ENCODE measurements at places on chromosomes 2 and 18.

- DNase-seq: no peak
These were observed 11.0 kb downstream of the TBR1 start for GRCh38 chr2:161426922-161427663.

GRCh38 chr2:214377286-214377624 is 33.6 kb upstream of the VWC2L start:
- no peak for DNase-seq

- no peak for DNase-seq
These were observed 76.1 kb downstream of the COL3A1 start for GRCh38 chr2:189050165-189050712.

DNA sequence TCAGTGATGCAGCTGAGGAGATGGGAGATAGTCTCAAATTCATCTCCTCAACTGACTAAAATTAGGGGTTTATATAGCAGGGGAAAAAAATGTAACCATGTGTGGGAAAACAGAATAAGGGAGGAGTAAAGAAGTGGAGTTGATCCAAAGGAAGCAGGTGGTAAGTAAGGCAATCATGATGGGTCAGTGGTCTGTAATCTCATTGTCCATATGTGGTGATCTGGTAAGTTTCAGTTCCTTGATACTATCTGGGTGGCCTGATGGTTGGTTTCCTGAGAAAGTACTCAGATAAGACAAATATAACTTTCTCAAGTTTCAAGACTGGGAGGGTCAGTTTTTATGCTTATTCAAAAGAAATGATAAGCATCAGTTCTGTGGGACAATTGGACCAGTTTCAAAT is 312.3 kb upstream of the KCNJ3 start:
- DNase-seq: no peak

DNA sequence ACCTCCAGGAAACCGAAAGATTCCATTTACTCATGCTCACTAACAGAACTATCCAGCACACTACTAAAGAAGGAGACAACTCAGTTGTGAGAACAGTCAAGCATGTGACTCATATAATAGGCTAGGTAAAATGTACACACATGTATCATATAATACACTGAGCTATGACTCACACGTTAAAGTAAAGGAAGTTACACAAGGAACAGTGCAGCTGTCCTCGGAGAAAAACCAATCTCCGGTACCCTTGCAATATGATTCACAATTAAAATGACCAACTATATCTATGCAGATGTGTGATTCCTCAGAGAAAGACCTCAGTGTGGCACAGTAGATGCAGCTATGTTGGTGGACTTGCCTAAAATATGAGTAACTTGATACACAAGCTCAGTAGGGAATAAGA is 76.5 kb downstream of the STRN start:
- DNase-seq: no peak

GRCh38 chr2:196415384-196415783 is 224.1 kb upstream of the CCDC150 start:
- no peak for DNase-seq

GRCh38 chr18:68314403-68314802 is 400.5 kb downstream of the TMX3 start:
- no peak for DNase-seq

GRCh38 chr18:10689236-10690034 is 163.6 kb downstream of the NAPG start:
- no peak for DNase-seq

- no peak for DNase-seq
These were observed 164.1 kb downstream of the CCDC85A start for GRCh38 chr2:56347881-56348280.

DNA sequence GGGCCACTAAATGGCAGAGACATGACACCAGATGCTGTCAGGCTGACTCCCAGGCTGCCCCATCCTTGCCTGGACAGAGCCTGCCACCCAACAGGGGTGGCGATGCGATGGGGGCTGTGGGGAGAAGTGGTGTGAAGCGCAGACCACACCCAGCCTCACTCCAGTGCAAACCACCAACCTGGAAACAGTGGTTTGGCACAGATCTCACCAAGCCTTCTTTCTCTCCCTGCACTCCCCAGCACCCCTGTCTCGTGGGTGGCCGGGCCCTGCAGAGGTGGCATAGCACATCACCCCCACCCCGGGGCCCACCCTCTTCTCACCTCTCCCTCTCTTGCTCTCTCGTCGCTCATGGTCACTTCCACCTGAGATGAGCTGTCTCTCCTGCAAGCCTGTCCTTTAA is 32.6 kb downstream of the CIB4 start:
- DNase-seq: no peak

DNA sequence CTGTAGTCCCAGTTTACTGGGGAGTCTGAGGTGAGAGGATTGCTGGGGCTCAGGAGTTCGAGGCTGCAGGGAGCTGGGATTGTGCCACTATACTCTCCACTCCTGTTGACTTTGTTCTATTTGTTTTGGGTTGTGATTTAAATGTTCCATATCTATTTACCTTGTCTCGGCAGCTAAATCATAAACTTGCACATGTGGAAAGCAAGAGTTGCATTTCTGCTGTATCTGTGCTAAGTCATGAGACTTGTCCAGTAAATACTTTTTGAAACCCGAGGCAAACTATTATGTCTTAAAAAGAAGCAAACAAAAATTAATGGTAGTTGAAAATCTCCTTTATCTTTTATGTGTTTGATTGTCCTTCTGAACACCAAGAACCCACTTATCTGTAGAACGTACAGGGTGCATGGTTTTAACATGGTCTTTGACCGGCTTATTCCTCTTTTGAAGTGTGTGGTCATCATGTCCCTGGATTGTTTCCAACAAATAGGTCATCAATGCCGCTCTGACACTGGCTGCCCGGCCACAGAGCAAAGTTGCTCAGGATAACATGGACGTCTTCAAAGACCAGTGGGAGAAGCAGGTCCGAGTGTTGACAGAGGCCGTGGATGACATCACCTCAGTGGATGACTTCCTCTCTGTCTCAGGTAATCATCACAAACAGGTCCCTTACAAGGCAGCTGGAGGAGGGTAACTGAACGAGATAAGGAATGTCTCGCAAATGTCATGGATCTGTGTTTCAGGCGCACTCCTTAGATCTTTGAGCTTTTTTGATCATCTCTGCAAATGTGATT is 241.1 kb upstream of the LRRTM1 start:
- DNase-seq: no peak

DNA sequence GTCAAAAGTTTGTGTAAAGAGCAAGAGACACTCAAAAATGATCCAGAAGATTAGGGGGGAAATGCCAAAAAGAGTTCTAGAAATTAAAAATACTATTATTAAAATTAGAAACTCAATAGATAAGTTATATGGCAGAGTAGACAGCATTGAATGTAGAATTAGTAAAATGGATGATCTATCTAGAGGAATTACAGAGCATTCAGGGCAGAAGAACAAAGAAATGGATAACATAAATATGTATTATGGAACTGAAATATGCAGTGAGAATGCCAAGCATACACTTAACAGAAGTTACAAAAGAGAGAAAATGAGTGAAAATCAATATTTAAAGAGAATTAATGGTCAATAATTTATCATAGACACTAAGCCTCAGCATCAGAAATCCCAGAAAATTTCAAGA is 33.2 kb upstream of the OR6B3 start:
- DNase-seq: no peak

DNA sequence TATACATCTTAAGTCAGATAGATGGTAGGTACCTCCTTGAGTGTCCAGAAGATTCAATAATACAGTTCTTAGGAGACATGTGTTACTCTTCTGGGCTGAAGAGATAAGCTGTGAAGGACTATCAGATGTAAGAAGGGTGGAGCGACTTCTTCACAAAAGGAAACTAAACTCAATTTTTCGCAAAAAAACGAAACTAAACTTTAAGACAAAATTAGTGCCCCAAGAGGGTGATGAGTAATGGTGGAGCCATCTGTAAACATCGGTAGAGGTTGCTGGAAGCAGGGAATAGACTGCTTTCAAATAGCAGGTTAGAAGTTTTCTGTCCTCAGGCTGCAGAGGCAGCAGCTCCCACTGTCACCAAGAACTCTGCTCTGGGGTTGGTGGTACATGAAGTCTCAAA is 111.6 kb upstream of the TACR1 start:
- no peak for DNase-seq

- DNase-seq: no peak
These were observed 228.5 kb downstream of the ALPK2 start for GRCh38 chr18:58400331-58400870.

- DNase-seq: no peak
These were observed 115.2 kb downstream of the ACVR1 start for GRCh38 chr2:157760949-157761348.

- no peak for DNase-seq
These were observed 24.6 kb upstream of the STK25 start for GRCh38 chr2:241532733-241533601.

DNA sequence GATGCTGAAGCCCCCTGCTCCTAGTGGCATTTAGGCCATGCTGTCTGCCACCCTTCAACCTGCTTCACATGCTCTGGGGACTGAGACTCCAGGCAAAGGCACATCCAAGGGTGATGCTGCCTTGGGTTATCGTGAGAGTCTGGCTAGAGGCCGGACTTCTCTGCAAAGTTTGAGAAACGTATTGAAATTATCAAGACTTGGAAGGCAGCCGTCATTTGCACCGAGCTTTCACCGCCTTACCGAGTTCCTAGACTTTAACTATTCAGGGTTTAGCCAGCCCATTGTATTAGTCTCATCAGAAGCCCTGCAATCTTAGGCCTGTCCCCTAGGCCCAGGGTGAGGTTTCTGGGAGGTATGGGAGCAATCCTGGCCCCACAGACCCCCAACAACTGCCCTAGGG is 34.0 kb downstream of the RDH14 start:
- DNase-seq: no peak

DNA sequence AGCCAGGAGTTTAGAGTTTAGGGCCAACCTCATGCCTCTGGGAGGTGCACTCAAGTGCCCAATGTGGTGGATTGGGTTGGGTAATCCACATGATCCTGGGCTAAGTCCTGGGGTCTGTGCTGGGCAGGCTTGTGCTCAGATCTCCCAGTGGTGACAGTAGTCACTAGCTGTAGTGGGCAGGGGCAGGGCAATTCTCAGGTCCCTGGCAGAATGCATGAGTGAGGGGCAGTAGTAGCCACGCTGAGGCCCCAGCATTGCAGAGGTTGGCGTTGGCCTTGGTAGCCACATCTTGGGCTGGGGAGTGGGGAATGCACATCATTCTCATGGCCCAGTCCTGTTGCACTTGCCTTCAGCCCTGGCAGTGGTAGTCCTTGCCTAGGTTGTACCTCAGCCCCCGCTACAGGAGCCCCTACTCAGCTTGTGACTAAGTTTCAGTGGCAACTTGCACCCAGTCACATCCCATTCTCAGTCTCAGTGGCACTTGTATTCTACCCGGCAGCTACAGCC is 269.9 kb downstream of the GULP1 start:
- no peak for DNase-seq

GRCh38 chr18:26255695-26256622 is 29.7 kb downstream of the TAF4B start:
- DNase-seq: no peak

- DNase-seq: no peak
These were observed 455.9 kb upstream of the HS6ST1 start for GRCh38 chr2:128774320-128775216.

DNA sequence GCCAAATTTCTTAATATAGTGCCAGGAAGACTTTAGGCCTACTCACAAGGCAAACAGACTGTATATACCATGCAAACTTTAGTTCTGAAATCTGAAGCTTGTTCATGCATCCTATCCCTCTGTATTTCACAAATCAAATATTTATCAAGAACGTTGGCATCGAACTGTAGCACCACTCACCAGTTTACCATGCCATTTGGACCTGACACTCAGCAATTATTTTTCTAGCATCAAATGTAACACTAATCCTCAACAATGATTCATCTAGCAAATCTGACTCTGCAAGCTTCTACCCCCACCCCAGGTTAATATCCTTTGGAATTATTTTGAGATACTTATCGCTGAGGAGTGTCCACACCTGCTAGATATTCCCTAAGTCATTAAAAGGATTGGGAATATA is 1506.6 kb downstream of the LRP1B start:
- DNase-seq: no peak

- no peak for DNase-seq
These were observed 429.0 kb upstream of the PIK3C3 start for GRCh38 chr18:41526054-41526453.

DNA sequence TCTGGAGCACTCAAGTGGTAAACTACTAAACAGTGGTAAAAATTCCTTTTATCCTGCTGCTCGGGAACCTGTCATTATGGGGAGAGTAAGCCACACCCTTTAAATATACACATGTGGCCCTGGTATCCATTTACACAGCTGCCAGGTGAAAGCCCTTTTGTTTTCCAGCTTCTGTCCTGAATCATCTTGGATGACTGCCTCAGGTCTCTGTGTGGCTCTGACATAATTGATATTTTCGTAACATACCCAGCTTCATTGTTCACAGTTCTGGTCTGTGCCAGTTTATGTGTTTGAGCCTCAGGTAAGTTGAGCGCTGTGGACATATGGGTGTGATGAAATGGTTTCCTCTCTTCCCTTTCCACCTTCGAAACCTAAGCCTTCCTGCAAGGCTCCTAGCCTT is 15.7 kb upstream of the TTC39C start:
- DNase-seq: peak; percentile 35

- no peak for DNase-seq
These were observed 87.9 kb upstream of the GULP1 start for GRCh38 chr2:188203776-188204175.

DNA sequence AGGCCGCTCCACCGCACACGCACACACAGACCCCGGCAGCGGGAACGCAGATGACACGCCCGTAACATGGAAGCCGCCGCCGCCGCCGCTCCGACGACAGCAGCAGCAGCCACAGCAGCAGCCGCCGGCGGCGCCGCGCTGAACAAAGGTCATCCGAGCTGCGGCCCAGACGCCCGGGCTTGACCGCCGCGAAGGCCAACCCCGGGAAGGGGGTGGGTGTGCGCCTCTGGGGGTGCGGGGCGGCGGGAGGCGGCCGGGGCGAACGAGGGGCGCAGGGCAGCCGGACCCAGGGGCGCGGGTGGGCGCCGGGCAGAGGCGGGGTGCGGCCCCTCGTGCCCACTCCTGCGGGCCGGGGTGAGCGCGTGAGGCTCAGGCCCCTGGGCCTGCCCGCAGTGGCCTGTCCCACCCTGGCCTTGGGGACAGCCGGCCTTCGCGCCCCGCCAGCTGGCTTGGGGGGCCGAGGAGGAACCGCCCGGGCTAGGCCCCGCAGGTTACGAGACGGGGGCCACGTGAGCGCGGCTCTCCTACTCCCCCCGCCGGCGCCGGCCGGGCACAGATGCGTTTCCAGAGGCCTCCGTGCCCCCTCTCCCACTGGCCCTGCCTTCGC is 1.0 kb upstream of the ZNF532 start:
- DNase-seq: peak; percentile 63

GRCh38 chr2:237648016-237648381 is 20.6 kb downstream of the LRRFIP1 start:
- no peak for DNase-seq

- peak; percentile 55 for DNase-seq
These were observed 29.9 kb downstream of the KLHL29 start for GRCh38 chr2:23414871-23415270.

DNA sequence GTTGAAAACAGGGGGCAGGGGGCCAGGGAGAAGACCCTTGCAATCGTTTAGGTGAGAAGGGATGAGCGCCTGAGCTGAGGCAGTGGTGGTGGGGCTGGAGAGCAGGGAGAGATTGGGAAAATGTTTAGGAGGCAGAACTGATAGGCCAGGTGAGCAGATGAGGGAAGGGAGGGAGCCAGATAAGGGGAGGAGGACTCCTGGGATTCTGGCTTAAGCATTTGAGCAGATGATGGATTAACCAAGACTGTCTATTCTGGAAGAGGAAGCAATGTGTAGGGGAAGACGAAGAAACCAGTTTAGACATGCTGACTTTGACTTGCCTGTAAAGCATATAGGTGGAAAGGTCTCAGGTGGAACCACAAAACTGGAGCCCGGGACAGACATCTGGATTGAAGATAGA is 49.9 kb upstream of the ASPRV1 start:
- no peak for DNase-seq
